ENCODE measurements at places on chromosomes 7 and 10.

DNA sequence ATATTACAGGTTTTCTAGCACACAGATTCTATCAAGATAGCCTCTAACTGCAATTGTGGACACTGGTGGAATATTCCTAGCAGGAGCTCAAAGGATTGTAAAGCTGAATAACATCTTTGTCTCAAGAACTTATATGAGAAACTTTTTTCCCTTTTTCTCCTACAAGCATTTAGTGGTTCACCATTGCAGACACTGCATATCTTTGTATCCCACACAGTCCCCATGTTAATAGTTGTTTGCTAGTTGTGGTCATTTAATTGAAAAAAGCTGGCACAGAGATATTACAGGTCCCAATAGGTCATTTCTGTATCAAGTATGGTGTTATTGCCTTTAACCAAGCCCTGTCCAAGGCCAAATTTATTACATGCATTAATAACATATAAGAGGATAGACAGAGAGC is 226.2 kb upstream of the TCF7L2 start:
- no peak for DNase-seq

- no peak for DNase-seq
These were observed 380.3 kb upstream of the LRGUK start for GRCh38 chr7:133746847-133747246.

DNA sequence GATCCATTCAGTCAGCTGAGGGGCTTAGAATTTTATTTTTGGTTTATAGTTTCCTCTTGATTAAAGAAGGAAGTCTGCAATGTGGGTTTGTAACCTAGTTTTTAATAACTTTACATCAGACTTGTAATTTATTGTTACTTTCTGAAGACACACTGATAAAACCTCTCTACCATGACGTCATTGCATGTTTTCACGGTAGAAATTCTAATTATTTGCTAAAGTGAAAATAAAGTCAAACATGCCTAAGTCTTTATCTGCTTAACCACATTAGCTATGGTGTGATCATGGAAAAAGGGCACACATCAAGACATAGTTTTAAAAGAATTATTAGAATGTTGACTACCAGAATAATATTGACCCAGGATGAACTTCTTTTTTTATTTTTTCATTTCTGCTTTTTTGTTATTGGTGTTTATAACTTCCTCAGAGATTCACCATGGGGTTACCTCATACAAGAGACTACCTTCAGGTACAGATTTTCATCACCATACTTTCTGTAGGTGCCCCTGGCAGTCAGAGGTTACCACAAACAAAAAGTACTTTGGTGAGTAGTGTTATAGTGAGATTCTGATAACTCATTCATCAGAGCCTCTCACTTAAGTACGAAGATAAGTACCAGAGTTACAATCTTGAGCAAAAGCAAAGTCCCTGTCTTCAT is 7.0 kb upstream of the PANK1 start:
- no peak for DNase-seq

- DNase-seq: no peak
These were observed 327.9 kb downstream of the ACTR3B start for GRCh38 chr7:153087498-153087897.

DNA sequence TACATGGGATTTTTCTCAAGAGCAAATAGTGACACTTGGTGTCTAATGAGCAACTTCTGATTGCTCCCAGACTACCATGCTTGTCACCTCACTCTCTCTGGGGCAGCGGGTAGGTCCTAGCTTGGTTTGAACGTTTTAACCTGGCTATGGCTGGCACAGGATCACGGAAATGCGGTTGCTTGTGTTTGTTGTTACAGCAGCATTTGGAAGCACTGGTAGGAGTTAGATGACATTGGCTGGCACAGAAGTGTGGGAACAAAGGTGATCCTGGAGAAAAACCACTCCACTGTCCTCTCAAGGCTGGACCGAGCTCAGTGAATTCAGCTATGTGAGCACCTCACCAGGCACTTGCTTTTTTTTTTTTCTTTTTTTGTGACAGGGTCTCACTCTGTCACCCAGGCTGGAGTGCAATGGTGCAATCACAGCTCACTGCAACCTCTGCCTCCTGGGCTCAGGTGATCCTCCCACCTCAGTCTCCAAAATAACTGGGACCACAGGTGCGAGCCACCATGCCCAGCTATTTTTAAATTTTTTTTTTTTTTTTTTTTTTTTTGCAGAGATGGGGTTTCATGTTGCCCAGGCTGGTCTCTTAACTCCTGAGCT is 3.5 kb upstream of the PFKFB3 start:
- DNase-seq: no peak

DNA sequence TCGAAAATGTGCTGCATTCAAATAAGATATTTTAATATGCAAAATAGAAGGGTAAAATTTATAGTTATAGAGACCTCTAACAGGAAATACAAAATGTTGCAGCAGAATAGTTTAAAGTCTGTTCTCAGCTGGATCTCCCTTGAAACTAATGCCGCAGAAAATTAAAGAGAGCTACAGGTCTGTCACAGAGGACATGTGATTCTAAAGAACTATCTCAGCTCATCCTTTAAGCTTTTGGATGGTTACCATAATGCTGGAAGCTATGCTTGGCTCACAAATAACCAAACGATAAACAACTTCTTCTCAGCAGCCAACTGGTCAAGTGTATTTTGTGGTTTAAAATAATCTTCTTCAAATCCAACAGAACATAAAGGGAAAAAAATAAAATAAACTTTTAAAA is 353.0 kb downstream of the PARD3 start:
- no peak for DNase-seq

DNA sequence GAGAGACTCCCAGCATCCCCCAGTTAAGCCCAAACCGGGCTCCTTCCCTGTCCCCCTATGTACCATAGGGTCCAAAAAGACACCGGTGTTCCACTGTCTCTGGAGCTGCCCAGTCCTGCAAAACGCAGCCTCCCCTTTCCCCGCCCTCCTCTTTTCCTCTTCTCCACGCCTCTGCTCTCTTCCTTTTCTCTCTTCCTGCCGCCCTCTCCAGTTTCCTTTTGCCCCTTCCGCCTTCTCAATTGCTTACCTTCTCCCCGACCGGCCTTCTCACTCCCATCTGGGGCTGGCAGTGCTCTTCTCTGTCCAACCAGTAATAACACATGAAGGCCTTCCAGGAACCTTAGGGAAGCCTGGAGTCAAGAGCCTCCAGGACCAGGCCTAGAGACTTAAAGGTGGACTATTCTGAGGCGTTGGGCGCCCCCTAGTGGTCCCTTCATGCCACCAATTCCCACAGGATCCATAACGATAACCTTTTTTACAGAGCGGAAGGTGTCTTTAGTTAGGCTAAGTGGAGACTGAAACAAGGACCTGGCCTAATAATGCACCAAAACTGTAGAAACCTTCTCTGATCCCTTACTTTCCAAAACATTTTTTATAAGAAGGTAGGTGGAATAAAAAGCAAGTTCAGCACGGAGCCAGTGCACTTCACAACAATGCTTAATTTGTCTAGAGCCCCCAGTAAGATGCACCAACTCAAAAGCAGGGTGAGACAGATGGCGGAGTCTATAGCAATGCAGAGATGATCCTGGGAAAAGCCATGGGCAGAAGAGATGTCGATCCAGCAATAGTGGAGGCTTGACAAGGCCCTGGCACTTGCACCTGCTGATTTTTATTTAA is 27.2 kb upstream of the MSRB2 start:
- peak; percentile 41 for DNase-seq

DNA sequence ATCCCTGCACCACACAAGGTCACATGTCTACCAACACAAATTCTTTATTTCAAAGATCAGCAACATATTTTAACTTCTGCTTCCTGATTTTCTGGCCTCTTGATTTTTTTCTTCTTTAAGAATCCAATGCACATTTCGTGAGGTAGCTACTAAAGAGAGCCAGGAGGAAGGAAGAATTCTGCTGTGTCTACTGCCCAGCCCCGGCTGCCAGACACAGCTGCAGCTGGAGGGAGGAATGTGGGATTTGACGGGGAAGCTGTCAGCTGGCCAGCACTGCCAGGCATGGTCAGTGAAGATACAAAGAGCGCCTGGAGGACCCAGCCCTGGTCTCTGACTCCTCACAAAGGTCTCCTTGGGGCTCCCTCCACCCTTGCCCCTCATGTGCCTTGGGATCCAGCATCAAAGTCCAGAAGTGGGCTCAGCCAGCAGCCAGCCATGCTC is 6.9 kb upstream of the AOC1 start:
- no peak for DNase-seq

DNA sequence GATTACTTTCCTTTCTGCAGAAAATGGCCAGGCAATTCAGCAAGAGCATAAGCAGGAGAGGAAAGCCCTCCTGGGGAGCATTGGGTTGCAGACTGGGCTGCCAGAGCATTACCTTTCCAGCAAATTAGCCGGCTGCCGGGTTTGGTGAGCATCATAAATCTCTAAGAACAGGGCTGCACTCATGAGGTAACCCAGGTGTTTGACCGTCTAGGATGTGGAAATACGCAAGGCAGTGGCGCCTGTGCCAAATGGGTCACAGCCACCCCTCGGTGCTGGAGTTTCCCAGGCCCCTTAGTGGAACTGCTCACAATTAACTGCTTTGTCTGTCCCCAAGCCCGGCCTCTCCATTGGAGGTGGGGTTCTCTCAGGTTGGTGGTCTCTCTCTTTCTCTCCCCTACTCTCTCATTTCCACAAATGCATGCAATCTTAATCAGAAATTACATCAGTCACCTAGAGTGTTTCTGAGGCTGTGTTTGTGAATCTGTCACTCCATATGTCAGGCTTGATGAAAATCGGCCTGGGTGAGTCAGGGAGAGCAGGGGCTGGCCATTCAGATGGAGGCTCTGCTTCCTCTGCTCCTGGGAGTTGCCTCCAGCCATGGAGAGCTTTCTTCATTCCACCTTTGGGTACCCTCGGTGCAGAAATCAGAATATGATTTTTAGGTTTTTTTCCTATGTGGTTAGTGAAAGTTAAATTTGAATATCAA is 26.7 kb downstream of the PTN start:
- no peak for DNase-seq

GRCh38 chr10:121713486-121713885 is 115.2 kb upstream of the FGFR2 start:
- no peak for DNase-seq

- DNase-seq: no peak
These were observed 143.4 kb upstream of the LSM8 start for GRCh38 chr7:118040562-118040961.

DNA sequence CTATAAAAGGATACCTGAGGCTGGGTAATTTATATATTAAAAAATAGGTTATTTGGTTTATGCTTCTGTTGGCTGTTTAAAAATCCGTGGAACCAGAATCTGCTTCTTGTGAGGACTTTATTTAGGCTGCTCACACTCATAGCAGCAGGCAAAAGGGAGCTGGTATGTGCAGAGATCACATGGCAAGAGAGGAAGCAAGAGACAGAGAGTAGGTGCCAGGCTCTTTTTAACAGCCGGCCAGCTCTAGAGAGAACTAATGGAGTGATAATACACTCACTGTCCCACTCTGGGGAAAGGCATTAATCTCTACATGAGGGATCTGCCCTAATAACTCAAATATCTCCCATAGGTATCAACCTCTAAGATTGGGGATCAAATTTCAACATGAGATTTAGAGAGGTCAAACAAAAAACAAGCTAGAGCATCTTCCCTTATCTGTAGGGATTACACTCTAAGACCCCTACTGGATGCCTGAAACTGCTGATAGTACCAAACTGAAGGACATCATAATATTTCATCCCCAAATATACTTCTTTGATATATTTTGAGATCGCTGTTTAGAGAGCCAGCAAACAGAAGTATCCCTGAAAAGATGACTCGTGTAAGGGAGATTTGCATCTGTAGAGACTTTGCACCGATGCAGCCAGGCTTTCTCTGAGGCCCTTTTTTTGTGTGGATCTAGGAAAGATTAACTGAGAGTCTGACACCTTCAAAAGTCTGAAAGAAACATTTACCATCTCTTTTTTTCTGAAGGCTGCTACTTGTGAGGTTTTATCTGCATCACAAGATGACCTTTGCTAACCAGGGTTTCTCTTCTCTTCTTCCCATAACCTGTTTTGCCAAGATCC is 717.0 kb upstream of the MBL2 start:
- no peak for DNase-seq

DNA sequence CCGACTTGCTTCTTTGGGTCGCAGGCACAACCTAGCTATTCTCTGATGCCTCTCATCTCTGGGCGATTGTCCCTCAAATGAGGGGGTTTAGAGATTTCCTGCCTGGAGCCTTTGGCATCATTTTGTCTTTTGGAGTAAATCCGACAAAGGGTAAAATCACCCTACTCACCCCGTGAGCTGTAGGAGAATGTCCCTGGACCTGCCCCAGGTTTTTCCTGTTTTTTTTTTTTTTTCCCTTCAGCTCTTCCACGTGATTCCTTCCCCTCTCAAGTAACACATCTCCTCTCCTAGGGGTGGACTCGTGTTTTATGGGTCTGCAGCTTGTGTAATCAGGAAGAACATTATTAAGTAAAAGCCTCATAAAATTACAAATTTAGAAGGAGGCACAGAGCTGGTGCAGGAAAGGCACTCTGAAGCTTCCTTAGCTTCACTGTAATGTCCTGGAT is 128.4 kb upstream of the ZNF746 start:
- DNase-seq: no peak

GRCh38 chr7:29398011-29398410 is 165.6 kb upstream of the PRR15 start:
- no peak for DNase-seq

GRCh38 chr10:121169406-121169805 is 318.2 kb downstream of the WDR11 start:
- DNase-seq: no peak

DNA sequence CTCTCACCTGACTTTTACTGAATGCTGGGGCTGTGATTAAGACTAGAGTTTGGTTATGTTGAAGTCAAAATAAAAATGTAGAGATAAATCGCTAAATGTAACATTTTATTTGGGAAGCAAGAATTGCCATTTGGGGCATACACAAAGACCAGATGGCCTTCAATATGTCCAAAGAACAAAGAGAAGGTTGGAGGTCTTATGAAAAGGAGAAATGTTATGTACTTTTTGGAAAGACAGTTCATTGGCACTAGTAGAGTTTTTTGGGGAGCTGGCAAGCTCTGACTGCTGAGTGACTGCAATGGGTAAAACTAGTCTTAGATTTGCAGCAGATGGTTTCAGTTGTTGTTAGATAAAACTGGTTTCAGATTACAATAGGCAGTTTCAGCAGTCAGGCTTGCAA is 35.6 kb upstream of the GALNT17 start:
- no peak for DNase-seq

GRCh38 chr10:61869041-61869675 is 32.3 kb upstream of the ARID5B start:
- no peak for DNase-seq

DNA sequence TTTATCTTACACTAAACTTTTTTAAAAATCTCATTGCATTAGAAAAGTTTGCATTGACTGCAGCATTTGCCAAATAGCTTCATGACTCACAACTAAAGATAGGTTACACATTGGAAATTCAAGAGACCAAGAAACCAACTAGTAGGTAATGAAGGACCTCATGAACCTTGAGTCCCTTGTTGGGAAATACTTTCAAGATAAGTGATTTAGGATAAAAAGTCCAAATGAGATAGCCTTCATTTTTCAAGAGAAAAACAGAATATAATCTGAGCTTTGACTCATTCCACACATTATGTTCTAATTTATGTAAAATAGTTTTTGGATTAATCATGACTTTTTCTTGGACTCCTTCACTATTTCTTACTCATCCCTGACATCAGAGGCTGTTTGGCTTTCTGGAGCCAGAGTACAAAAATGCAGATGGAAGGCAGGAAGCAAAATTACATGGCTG is 13.1 kb upstream of the LIPF start:
- no peak for DNase-seq

- DNase-seq: no peak
These were observed 102.8 kb downstream of the CHN2 start for GRCh38 chr7:29297194-29297890.

Measured in stimulated activated CD8-positive, alpha-beta memory T cell treated with anti-CD3 and anti-CD28 coated beads, Interleukin-4, amount 100 ng/mL, for 1 hour (primary cell).